ENCODE measurements at places on chromosomes 4 and X.

DNA sequence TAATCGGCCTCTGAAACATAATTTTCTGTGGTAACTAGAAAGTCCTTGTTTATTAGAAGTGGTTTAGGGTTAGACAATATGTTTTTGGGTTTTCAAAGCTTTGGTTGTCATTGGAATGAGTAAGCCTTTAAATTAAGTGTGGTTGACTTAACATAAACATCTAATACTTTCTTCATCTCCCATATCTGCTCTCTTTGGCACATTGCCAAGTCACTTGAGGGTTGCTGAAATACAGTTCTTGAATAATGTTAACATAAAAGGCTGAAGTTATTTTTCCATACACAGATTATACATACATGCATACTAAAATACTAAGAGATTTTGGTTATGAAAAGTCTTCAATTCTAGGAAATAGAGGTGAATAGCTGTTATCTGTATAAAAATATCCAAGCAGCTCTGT is 241.7 kb upstream of the BMP3 start:
- no peak overlapping the region for H3K4me3 ChIP-seq
- H3K36me3 ChIP-seq = no peaks in the 10 kb centered on the region
- H3K4me1 ChIP-seq = no peaks in the 10 kb centered on the region
- DNase-seq = no peak
- no peaks in the 10 kb centered on the region for H3K27me3 ChIP-seq
- H3K27ac ChIP-seq = no peak overlapping the region

DNA sequence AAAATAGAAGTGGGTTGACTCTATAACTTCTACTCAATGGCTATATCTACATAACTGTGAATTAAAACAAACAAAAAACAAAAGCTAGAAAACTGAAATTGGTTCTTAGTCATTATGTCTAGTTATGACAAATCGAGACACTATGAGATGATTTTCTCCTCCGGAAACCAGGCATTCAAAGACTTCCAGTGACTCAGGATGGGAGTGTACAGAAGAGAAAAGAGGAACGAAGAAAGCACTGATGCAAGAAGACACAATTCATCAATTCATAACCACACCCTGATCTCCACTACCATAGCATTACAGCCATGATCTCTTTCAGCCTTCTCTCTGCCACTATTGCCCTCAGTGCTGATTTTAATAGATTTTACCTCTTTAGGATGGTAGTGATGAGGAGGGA is 253.6 kb downstream of the CBLL2 start:
- no peaks in the 10 kb centered on the region for H3K27me3 ChIP-seq
- no peaks in the 10 kb centered on the region for H3K36me3 ChIP-seq
- H3K4me3 ChIP-seq = no peak overlapping the region
- H3K4me1 ChIP-seq = no peaks in the 10 kb centered on the region
- no peak for DNase-seq
- H3K27ac ChIP-seq = no peak overlapping the region

- no peaks in the 10 kb centered on the region for H3K27me3 ChIP-seq
- H3K36me3 ChIP-seq = no peaks in the 10 kb centered on the region
- DNase-seq = peak; percentile 58
- H3K4me3 ChIP-seq = no peak overlapping the region
- H3K4me1 ChIP-seq = no peaks in the 10 kb centered on the region
- H3K27ac ChIP-seq = no peak overlapping the region
Observed at GRCh38 chrX:47030339-47030738, 47.9 kb upstream of the RGN start.

- DNase-seq = no peak
- no peak overlapping the region for H3K4me3 ChIP-seq
- H3K36me3 ChIP-seq = no peaks in the 10 kb centered on the region
- H3K4me1 ChIP-seq = no peaks in the 10 kb centered on the region
- H3K27ac ChIP-seq = no peak overlapping the region
Observed at GRCh38 chr4:15451181-15451865, 18.4 kb upstream of the CC2D2A start.

DNA sequence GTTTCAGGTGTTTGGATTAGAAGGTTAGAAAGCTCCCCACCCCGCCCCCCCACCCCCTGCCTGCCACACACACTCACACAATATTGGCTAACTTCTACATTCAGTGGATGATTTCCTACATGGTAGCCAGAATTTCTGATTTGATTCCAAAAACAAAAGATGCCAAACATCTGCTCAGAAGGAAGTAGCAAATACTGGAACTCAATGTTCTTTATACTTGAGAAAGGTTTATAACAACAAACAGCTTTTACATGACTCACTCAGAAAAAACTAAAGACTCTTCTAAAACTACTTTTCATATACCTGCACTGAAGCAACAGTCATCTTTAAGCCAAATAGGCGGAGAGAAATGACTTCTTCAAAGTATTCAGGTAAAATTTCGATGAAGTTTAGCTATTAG is 750.5 kb upstream of the POU3F4 start:
- H3K4me1 ChIP-seq = no peaks in the 10 kb centered on the region
- no peak for DNase-seq
- no peaks in the 10 kb centered on the region for H3K27me3 ChIP-seq
- H3K36me3 ChIP-seq = no peaks in the 10 kb centered on the region

- DNase-seq = no peak
- H3K4me3 ChIP-seq = no peak overlapping the region
- H3K27ac ChIP-seq = no peak overlapping the region
- no peaks in the 10 kb centered on the region for H3K36me3 ChIP-seq
- H3K4me1 ChIP-seq = no peaks in the 10 kb centered on the region
- no peaks in the 10 kb centered on the region for H3K27me3 ChIP-seq
Observed at GRCh38 chr4:180630012-180630665, 1613.1 kb upstream of the TENM3 start.

- no peaks in the 10 kb centered on the region for H3K4me1 ChIP-seq
- H3K27me3 ChIP-seq = no peaks in the 10 kb centered on the region
- H3K4me3 ChIP-seq = no peak overlapping the region
- no peak overlapping the region for H3K27ac ChIP-seq
Observed at GRCh38 chrX:111207851-111208250, 62.4 kb downstream of the CAPN6 start.

GRCh38 chr4:184706453-184706852 is 27.4 kb downstream of the CENPU start:
- no peaks in the 10 kb centered on the region for H3K27me3 ChIP-seq
- H3K27ac ChIP-seq = no peak overlapping the region
- H3K36me3 ChIP-seq = peaks cover 9% of the 10 kb centered on the region
- no peaks in the 10 kb centered on the region for H3K4me1 ChIP-seq

- no peaks in the 10 kb centered on the region for H3K36me3 ChIP-seq
- peaks cover 32% of the 10 kb centered on the region for H3K27me3 ChIP-seq
- DNase-seq = peak; percentile 21
- H3K4me3 ChIP-seq = no peak overlapping the region
Observed at GRCh38 chr4:48484494-48485168, 1.5 kb downstream of the SLC10A4 start.

DNA sequence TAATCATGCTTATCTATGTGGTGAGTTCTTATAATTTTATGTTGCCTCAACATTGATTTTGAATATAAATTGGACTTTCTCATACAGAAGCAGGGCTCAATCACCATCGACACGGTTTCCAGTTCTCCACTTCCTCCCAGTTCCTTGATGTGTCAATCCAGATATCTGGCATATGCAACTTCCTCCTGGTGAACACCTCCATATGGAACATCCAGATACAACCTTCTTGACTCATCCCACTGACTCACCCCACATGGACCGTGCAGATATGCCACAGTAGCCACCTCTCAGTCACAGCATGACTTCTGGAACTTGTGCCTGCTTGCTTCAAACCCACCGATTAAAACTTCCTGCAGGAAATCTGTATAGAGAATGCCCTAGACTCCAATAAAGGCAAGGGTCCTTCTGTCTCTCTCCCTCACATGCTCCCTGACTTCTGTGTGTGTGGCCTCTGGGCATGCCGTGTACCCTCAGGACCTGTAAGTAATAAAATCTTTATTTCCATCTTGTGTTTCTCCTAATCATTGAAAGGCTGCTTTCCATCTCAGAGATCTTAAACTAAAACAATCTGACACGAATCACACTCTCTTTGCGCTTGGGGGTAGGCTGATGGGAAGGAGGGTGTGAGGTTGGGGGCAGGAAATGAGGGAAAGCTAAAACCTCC is 67.0 kb downstream of the HTRA3 start:
- H3K27ac ChIP-seq = no peak overlapping the region
- no peaks in the 10 kb centered on the region for H3K4me1 ChIP-seq
- H3K27me3 ChIP-seq = no peaks in the 10 kb centered on the region
- DNase-seq = no peak
- H3K4me3 ChIP-seq = no peak overlapping the region
- no peaks in the 10 kb centered on the region for H3K36me3 ChIP-seq

DNA sequence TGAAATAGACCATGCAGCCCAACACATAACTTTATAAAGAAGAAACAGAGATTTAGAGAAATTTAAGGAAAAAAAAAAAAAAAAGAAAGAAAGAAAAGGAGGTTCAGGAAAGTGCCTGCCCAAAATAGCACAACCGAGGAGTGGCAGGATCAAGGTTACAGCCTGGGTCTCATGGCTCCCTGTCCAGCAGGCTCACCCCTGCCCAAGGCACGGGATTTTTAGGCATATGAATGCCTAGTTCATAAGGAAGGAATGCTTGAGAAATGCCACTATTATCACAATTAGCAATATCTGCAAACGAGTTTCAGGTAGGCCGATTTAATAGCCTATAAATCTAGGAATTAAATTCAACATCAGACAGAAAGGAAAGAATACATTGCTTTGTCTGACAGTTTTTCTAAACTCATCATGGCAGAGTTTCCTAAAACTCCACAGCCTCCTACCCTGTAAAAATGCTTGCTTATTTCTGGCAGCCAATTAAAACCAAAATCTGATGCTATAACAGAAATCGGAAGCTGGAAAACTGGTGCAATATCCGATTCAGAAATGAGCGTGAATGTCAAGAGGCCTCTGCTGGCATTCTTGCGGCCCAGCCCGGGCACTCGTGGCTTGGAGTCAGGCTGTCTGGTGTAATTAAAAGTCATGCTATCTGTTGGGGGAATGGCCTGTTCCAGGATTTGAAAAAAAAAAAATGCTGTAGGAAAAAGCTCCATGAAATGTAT is 63.5 kb downstream of the GEMIN8 start:
- H3K4me1 ChIP-seq = no peaks in the 10 kb centered on the region
- H3K27ac ChIP-seq = no peak overlapping the region
- no peaks in the 10 kb centered on the region for H3K27me3 ChIP-seq
- DNase-seq = no peak

DNA sequence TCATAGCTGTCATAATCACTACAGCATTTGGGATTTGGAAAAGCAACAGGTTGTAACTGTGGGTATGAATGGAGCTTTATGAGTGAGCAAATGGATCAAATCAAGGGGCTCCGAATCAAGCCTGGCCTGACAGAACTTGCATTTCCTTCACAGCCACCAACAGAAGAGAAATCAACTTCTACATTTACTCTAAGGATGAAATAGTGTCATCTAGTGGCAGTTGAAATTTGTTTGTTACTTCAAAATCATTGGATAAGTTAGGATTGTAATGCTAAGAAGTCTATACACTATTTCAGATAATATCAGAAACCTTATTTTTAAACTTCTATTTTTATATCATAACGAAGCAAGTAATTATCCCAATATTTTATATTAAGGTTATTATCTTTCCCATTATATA is 10.7 kb upstream of the WDR17 start:
- DNase-seq = peak; percentile 15
- no peak overlapping the region for H3K27ac ChIP-seq
- H3K4me3 ChIP-seq = no peak overlapping the region
- no peaks in the 10 kb centered on the region for H3K36me3 ChIP-seq
- no peaks in the 10 kb centered on the region for H3K27me3 ChIP-seq

DNA sequence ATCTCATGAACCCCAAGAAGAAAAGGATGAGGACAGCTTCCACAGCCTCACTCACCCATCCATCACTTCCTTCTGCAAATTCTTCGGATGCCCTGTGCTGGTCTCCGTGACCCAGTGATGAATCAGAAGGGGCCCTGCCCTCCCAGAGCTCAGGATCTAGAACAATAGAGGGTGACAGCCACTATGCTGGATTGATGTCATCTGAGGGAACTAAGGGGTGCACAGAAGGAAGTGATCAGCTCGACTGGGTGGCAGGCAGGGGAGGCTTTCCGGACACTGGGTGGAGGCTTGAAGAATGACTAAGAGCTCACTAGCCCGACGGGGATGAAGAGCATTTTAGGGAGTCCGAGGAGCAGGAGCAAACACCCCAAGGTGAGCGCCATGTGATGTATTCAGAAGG is 1.4 kb upstream of the ZNF185 start:
- no peak overlapping the region for H3K4me3 ChIP-seq
- H3K27me3 ChIP-seq = no peaks in the 10 kb centered on the region
- peaks cover 3% of the 10 kb centered on the region for H3K4me1 ChIP-seq
- no peak overlapping the region for H3K27ac ChIP-seq
- no peaks in the 10 kb centered on the region for H3K36me3 ChIP-seq

DNA sequence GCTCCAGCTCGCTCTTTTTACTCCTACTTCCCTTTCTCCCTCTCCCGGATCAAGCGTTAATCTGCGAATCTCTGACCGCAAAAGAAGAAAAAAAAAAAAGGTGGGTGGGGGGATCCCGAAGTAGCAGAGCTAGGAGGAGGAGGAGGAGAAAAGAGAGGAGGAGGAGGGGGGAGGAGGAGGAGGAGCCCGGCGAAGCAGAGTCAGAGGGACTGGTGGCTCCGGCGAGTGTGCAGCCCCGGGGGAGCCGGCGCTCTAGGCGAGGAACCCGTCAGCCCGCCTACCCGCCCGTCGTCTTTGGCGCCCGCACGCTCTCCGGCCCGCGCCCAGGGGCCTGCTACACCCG is at the start of gene NHSL2:
Gene NHSL2, plus strand, starts transcription at position 203 of the 343 bp plus-strand sequence.
- no peaks in the 10 kb centered on the region for H3K4me1 ChIP-seq
- peak within 1 kb of the TSS; percentile 73 for H3K27ac ChIP-seq
- H3K4me3 ChIP-seq = peak within 1 kb of the TSS; percentile 48

GRCh38 chrX:118973389-118974087 is 880 bp upstream of the LONRF3 start:
- no peaks in the 10 kb centered on the region for H3K4me1 ChIP-seq
- H3K27me3 ChIP-seq = peaks cover 31% of the 10 kb centered on the region
- H3K27ac ChIP-seq = no peak overlapping the region
- no peaks in the 10 kb centered on the region for H3K36me3 ChIP-seq
- no peak overlapping the region for H3K4me3 ChIP-seq

- no peaks in the 10 kb centered on the region for H3K4me1 ChIP-seq
- no peaks in the 10 kb centered on the region for H3K36me3 ChIP-seq
- H3K4me3 ChIP-seq = no peak overlapping the region
- no peak for DNase-seq
- H3K27me3 ChIP-seq = no peaks in the 10 kb centered on the region
Observed at GRCh38 chrX:1034717-1035116, 177.7 kb downstream of the CRLF2 start.

DNA sequence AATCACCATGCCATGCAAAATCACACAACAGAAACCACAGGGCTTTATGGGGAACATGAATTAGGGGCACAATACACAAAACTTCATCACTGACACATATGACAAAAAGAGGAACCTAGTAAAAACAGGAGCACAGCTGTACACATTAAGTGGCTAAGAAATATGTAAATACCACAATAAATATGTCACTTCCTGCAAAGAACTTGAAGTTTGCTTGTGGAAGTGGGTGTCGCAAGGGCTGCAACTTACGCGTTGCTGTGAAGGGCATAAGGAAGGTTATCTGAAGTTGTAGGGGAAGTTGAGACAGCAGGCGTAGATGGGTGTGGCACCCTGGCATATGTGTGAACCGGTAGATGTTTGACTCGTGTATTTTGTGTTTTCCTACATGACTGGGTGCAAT is 42.4 kb downstream of the CLCN4 start:
- no peak overlapping the region for H3K4me3 ChIP-seq
- H3K27ac ChIP-seq = no peak overlapping the region
- DNase-seq = no peak
- no peaks in the 10 kb centered on the region for H3K27me3 ChIP-seq

- H3K4me3 ChIP-seq = no peak overlapping the region
- H3K36me3 ChIP-seq = no peaks in the 10 kb centered on the region
- H3K27me3 ChIP-seq = no peaks in the 10 kb centered on the region
- peak; percentile 33 for DNase-seq
- H3K27ac ChIP-seq = no peak overlapping the region
Observed at GRCh38 chr4:151857368-151857767, 96.6 kb upstream of the GATB start.

All from mesendoderm (in vitro differentiated cells).